ENCODE measurements at places on chromosomes 5 and 9.

DNA sequence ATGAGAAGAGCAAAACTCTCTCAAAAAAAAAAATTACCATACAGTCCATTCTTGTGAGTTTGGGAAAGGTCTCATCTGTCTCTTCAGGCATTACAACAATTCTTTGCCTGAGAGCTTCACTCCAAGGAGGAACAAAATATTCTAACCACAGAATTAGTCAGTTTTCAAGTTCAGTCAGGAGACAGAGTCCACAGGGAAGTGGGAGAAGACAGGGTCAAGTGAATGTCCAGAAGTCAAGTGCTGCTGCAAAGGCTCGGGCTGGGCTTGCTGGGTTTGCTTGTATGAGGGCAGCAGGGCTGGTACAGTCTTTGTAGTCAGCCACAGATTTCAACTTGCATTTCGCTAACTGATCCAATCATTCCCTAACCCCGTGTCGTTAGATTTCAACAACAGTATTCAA is 17.6 kb upstream of the HEXB start:
- no peak for DNase-seq

- DNase-seq: no peak
Observed at GRCh38 chr5:14806456-14806855, 65.1 kb downstream of the ANKH start.

DNA sequence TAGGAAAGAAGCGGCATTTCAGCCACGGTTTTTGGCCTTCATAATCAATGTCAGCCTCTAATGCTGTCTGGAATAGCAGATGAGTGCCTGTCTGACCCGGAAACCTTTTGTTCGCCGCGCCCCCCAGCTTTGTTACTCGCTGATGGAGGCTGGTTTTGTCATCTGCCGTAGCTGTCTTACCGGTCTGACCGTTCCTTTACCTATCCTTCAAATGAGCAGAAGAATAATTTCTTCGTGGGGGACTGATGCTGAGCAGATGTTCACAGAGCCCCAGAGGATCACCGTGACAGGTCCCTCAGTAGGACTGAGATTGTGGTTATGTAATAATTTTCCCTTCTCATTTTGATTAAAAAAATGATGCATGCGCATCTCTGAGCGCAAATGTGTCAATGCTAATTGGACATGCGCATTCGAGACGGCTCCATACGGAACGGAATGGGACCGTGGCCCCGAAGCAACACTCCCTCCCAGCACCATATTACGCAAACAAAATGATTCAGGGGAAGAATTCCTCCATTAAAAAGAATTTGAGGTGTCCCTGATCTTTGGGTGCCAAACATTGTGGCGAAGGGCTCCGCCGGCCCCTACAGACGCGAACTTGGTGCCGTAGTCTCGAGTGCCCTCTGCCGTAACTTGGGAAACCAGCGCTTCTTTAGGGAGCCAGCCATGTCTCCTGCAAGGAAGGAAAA is 27.6 kb downstream of the TLX3 start:
- DNase-seq: peak; percentile 5

DNA sequence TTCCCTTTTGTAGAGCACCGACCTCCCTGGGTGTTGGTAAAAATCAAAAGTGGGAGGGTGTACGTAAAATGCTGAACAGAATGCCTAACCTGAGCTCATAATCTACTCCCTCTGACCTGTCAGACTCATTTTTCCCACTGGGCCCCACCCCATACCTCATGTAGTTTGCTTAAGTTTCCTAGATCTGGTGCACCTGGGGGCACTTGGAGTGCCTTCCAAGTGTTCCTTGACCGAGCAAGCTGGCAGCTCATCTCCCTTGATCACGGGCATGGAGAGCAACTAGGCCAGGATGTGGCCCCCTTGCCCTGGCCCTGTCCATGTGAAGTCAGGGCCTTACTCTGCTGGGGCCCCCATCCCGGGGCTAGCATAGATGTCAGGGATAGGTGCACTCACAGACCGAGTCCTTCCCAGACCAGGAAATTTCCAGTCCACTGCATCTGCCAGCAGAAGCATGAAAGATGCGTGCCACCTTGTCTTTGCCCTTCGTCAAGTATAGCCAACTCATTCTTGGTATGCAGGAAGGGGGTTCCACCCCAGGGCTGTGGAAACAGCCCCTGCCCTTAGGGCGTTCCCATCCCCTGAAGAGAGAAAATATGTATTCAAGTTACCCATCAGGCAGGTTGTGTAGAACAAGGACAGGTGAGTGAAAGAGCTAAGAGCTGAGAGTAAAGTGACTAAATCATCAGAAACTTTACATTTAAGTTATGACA is 41.9 kb downstream of the SLC22A5 start:
- DNase-seq: no peak

DNA sequence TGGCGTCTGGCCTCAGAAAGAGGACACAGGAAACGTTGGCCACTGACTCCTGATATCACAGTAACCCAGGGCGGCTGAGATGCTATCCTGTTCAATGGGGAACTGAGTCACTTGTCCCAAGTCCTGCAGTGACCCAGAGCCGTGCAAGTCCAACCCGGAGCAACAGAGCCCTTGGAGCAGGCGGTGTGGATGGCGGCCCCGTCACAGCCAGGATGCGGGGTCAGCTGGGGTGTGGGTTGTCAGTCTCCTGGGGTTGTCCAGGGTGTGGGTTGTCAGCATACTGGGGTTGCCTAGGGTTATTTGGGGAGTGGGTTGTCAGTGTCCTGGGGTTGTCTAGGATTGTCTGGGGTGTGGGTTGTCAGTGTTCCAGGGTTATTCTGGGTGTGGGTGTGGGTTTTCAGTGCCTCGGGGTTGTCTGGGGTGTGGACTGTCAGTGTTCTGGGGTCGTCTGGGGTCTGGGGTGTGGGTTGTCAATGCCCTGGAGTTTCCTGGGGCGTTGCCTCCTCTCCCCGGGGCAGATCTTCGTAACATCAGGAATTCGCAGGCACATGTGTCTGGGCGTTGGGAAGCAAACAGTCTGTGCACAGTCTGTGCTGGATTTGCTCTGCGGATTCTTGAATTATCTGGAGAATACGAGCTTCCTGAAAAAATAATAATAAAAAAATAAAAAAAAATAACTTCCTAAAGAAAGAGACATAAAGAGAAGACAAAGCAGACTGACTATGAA is 257.5 kb downstream of the PARP8 start:
- no peak for DNase-seq
